Left hindlimb (tissue), 1 donor: ENCODE measurements at places on chromosomes 1 and 21.

- DNase-seq, result no peak
Observed at GRCh38 chr1:54180701-54181360, 19.0 kb downstream of the CYB5RL start.

DNA sequence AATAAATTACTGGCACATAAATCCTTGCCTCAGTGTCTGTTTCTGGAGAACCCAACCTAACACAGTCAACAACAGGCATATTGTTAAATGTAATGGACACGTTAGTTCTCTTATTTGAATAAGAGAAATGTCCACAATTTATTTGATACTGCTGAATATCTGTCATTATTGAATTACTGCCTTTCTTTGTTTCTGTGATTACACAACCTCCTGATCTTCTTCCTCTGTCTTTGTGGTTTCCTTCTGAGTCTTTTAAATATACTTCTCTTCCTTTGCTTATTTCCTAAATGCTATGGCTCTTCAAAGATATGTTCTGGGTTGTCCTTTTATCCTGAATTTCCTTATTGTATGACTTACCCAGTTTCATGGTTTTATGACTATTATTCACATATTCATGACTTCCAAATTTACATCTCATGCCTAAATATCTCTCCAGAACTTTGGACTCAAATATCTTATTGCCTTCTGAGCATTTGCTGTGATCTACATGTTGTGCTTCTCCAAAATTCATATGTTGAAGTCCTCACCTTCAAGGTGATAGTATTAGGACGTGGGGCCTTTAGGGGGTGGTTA is 39.9 kb downstream of the MSH4 start:
- DNase-seq, result no peak

GRCh38 chr1:52403566-52404115 is 582 bp downstream of the ORC1 start:
- DNase-seq, result no peak

DNA sequence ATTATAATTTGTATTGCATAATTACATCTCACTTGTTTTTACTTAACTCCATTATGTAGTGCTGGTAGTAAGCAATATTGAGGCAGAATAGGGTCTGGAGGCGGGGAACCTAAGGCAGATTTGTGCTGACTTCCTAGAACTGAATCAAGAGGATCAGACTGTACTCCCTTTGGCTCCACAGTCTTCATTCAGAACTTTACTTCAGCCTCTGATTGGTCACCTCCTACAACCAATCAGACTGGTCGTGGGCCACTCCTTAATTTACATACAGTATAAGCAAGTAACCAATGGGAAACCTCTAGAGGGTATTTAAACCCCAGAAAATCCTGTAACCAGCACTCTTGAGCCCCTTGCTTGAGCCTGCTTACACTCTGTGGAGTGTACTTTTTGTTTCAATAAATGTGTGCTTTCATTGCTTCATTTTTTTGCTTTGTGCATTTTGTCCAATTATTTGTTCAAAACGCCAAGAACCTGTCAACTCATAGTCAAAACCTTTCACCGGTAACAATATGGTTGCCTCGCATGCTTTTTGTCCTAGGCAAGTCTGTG is 31.6 kb downstream of the ZBTB8OS start:
- no peak for DNase-seq

- DNase-seq, result no peak
Observed at GRCh38 chr1:218488531-218488930, 143.4 kb downstream of the TGFB2 start.

DNA sequence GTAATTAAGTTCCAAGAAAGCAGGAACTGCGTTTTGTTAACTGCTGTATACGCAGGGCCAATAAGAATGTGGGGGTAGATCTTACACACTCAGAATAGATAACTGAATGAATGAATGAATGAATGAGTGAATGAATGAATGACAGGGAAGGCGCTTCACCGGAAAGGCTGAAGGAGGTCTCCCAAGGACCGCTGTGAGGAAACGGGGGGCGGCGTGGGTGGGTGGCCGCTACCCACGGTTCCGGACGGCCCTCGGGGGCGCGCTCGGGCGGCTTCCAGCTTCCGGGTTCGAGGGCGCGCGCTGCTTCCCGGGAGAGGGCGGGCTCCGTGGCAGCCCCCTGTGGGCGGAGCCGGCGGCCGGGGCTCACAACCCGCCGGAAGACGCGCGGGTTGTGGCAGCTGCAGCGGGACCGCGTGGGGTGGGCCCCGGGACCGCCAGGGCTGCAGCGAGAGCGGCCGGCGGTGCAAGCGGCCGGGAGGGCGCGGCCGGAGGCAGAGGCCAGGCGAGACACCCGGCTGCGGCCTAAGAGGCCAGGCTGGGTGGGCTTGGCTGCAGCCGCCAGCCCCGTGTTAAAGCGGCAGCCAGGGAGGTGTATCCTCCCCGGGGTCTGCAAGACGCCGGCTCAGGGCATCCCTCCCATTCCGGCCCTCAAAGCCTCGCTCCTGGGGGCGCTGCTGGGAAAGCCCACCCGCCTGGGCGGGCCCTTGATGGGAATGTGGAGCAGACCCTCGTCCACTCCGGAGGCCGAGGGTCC is at the start of gene ZFP69:
TSS of gene ZFP69 (plus strand) at position 367 of the 754 bp plus-strand sequence. CDS start 2,072 bp downstream, outside the sequence.
- DNase-seq, result peak; percentile 86

DNA sequence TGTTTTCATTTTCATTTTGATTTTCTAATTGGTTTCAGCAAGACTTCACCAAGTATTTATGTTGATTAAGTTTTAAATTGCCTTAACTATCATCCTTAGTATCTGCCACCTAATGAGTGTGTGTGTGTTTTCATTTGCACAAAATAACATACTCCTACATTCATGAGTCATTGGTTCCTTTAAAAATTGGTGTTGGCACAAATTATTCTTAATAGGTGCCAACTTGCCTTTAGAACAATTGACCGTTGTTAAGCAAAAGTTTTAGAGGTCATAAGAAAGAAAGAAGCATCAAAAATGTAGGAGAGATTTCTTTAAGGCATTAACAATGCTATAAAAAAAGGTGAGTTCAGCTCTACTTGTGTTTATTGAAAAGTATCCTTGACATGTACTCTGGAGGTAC is 77.5 kb downstream of the FNBP1L start:
- DNase-seq, result no peak

GRCh38 chr21:33396951-33397350 is 6.3 kb upstream of the IFNGR2 start:
- DNase-seq, result no peak

DNA sequence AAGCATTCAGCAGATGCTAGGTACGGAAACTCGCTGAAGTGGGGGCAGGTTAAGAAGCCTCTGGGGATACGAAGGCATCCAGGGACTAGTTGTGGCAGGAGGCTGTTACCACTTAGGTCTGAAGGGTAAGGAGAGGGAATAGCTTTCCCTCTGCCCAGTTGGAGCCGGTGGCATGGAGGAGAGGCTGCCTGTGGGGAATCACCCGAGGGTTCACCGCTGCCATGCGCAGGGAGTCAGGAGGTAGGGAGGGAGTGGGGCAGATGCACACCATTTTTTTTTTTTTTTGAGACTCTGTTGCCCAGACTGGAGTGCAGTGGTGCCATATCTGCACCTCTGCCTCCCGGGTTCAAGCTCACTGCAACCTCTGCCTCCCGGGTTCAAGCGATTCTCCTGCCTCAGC is 6.1 kb downstream of the PCSK9 start:
- DNase-seq, result no peak

DNA sequence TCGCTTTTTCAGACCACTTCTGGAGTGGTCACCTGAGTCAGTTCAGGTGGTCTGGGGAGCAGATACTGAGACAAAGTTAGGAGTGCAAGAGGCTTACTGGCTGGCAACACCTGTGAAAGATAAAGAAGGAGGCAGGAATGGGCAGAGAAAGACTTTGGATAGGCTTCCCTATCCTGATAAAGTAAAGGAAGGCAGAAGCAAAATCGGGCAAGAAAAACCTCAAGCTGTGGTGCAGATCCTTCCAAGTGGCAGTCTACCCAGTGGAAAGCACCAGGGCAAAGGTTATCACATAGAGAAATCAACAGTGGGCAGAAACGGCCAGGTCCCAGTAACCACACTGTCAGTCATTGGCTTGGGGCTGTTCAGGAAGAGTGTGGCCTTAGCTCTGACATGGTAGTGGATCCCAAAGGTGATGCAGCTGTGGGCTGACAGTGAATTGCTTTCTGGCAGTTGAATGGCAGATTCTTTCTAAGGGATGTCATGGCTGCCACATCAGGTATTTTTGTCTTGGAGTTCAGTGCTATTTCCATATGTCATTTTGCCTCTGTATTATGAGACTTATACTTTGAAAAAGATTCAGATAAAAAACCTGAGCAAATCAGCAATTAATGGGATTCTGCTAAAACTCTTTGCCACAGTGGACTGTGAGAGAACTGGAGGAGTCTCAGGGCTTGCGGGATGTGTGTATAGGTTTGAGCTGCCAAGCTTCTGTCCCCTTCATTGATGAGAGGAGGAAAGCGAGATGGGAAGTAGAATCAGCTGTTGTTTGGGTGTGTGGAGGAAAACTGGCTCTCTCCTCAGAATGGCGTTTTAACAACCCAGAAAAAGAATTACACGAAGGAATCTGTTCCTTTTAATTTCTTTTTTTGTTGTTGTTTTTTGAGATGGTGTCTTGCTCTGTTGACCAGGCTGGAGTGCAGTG is 8.1 kb upstream of the CGN start:
- DNase-seq, result no peak

DNA sequence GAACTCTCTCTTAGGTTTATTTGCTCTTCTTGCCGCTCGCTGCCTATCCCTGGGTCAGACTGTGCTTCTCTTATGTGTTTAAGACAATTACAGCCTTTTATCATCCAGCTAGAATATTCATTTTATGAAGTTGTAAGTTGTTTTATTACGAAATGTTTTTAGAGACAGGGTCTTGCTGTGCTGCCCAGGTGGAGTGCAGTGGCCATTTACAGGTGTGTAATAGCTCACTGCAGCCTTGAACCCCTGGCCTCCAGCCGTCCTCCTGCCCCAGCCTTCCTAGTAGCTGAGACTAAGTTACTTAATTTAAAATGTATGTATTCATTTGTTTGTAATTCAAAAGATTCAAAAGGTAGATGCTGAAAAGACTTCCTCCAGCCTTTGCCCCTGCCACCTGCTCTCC is 99.0 kb upstream of the KIF26B start:
- no peak for DNase-seq

- no peak for DNase-seq
Observed at GRCh38 chr1:117810553-117810952, 118.9 kb downstream of the GDAP2 start.

DNA sequence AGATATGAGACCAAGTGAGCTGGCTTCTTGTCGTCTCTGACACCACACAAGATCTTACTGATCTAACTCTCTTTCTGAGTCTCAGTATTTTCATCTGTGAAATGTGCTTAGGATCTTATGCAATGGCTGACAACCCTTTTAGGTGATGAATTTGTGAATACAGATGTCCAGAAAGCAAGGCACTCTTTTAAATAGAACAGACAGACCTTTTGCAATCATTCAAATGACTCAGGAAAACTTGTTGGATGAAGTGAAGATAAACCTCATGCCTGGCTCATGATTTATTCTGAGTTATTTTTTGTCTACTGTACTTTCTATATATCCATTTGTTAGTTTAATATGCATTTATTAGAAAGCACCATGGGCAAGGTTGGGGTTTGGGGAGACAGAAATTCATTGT is 411.3 kb downstream of the PTPRU start:
- no peak for DNase-seq

- no peak for DNase-seq
Observed at GRCh38 chr1:65505547-65506300, 85.3 kb downstream of the LEPR start.

- no peak for DNase-seq
Observed at GRCh38 chr1:17521946-17522612, 17.4 kb upstream of the ARHGEF10L start.

- no peak for DNase-seq
Observed at GRCh38 chr21:44858291-44858690, 15.2 kb downstream of the PTTG1IP start.

- peak; percentile 56 for DNase-seq
Observed at GRCh38 chr1:115642168-115643072, 650 bp downstream of the VANGL1 start.

- DNase-seq, result peak; percentile 37
Observed at GRCh38 chr1:151994956-151995355, 1.3 kb upstream of the S100A10 start.

- DNase-seq, result no peak
Observed at GRCh38 chr1:176225911-176226310, 18.8 kb upstream of the COP1 start.

DNA sequence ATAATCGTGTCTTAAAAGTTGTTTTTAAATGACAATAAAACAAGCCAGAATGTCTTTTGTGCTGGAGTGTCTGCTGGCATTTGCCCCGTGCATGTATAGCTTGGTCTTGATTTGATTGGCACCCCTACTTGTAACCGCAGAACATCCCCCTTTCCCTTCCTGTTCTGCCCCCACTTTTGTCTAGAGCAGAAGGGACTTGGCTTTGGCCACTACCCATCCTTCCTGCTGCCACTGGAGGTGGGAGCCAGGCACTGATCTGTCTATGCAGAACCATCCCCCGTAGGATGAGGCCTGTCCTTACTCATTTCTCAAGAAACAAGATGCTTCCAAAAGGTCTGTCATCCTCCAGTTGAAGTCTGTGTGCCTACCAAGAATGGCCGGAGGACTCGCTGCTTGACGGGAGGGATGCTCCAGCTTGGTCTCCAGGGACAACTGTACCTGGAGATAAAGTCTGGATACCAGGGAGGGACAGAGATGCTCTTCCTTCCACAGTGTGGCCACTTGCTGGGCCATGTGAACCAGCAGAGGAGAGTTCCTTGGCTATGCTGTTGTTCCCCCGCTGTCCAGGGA is 1.1 kb upstream of the SLC27A3 start:
- no peak for DNase-seq

DNA sequence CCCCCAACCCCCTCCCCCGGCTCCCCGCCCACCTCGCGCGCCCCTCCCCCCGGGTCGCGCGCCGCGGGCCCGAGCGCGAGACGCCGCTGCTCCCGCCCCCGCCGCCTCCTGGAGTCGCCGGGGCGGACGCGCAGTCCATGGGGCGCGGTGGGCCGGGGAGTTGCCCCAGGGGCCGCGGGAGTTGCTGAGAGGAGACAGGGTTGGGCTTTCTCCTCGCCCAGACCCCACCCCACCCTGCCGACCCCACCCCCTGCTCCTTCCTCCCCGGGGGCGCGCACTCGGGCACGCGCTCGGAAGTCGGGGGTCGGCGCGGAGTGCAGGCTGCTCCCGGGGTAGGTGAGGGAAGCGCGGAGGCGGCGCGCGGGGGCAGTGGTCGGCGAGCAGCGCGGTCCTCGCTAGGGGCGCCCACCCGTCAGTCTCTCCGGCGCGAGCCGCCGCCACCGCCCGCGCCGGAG is at the start of gene LAMC1:
TSS of gene LAMC1 (plus strand) at position 275 of the 455 bp plus-strand sequence. CDS start 297 bp downstream, outside the sequence.
- peak; percentile 93 for DNase-seq

DNA sequence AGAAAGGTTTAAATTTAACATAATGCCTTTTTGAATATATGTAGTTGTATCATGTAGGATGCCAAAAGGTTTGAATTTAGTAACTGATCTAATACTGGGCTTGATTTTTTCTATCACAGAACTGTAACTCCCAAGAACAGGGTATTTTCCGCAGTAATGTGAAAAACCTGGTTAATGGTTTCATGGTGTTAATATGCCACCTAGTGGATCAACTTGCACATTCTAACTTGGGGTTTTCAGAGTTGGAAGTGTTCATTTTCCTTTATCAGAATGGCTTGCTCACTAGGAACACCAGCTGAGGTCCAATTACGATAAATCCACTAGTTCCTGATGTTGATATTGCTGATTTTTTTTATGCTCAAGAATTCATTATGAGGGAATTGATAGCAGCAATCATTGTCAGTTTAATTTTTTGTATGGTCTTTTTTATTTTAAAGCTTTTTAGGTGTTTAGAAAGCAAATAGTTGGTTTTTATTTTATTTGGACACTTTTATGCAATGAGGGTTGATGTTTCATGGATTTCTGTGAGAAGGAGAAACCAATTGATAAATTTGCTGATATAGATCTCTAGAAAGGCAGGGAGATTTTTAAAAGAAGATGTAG is 157.2 kb downstream of the PLA2G4A start:
- DNase-seq, result no peak
